Ovary (tissue), 10 donors: ENCODE measurements at places on chromosomes 2 and 18. TPM values are rescaled to one million over a fixed set of nuclear protein-coding genes. Genes with fewer than 3 reads are reported as not detected.

Gene LRRTM1
- total RNA-seq, result 0.25 TPM

Gene LAMA3
- total RNA-seq, result 7.4 TPM

Gene MATN3
- 0.73 TPM for total RNA-seq

Gene NETO1
- 2.0 TPM for total RNA-seq

Gene CDK15
- total RNA-seq, result 8.8 TPM

GRCh38 chr2:37773371-37774130, 102.1 kb upstream of the CDC42EP3 start:
- no peak for DNase-seq

DNA sequence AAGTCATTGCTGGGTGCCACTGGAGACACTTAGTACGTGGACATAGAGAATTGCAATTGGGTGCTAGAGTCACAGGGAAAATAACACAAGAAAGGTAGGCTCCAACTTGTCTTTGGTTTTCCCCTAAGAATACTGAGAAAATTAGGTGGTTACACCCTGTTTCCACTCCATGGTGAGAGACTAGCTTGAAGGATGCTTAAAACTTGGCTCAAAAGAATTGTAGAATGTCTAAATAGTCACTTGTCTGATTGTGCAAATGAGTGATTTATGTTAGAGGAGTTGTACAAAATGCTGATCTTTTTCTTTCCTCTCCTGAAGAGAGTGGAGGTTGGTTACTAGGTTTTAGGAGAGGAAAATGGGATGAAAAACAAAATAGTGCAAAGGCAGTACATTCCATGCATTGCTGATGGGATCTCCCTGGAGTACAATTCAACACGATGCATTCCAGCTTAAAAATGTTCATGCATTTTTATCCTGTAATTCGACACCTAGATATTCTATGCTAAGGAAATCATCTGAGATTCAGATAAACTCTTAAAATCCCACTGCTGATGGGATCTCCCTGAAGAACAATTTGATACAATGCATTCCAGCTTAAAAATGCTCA, 2.2 kb upstream of the SERPINB12 start:
- no peak for DNase-seq

DNA sequence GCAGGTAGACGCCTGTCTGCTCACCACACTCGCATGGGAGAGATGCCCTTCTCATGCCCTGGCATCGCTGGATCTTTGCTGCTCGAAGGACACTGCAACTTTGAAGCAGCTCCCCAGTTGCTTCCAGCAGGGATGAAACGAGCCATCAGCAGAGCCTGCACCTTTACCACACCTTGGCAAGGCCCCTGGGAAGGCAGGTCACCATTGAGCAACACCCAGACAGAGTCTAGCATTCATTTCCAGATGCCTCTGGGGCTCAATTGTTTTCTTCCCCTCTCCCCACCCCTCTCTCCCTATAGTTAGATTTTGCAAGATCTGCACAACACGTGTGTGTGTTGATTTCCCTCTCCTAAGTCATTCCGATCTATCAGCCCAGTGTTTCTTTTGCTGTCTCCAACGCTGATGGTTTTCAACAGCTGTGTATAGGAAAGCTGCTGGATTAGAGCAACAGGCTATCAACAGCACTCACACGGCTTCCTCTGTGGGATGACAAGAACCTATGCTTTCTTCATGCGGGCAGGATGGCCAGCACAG, 25.6 kb upstream of the INHBB start:
- no peak for DNase-seq

GRCh38 chr2:38793511-38793910, 15.5 kb downstream of the GEMIN6 start:
- no peak for DNase-seq

GRCh38 chr2:56008661-56009431, 85.3 kb upstream of the EFEMP1 start:
- peak; percentile 40 for DNase-seq

GRCh38 chr2:157426477-157426994, 17.4 kb downstream of the CYTIP start:
- DNase-seq, result no peak
